ENCODE measurements at places on chromosomes 3 and 15. TPM values are rescaled to one million over a fixed set of nuclear protein-coding genes. Genes with fewer than 3 reads are reported as not detected.

Gene GCNT3
- 4.8 TPM for total RNA-seq

Gene CD86
- total RNA-seq: not detected

Gene BFSP2
- not detected for total RNA-seq

Gene SIDT1
- total RNA-seq: 33.4 TPM

Gene PLSCR5
- not detected for total RNA-seq

Gene EPHB1
- 1.3 TPM for total RNA-seq

Gene RLBP1
- not detected for total RNA-seq

Gene GOLGA6D
- total RNA-seq: not detected

Gene CASR
- not detected for total RNA-seq

Measured in stomach (tissue), 19 donors.